Motor neuron (in vitro differentiated cells): ENCODE measurements at places on chromosomes 6 and 20.

DNA sequence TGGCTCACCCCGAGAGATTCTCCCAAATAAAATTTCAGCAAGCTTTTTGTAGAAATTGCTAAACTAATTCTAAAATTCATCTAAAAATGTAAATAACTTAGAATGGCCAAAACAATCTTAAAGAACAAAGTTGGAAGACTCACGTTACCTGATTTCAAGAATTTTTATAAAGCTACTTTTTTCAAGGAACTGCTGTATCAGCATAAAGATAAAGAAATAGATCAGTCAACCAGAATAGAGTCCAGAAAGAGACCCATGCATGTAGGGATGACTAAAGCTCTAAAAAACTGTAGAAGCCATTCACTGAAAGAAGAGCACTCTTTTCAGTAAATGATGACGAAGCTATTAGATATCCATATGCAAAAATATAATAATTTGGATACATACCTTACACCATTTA lies 652.1 kb downstream of the TBC1D32 start:
- ATAC-seq = no peak

DNA sequence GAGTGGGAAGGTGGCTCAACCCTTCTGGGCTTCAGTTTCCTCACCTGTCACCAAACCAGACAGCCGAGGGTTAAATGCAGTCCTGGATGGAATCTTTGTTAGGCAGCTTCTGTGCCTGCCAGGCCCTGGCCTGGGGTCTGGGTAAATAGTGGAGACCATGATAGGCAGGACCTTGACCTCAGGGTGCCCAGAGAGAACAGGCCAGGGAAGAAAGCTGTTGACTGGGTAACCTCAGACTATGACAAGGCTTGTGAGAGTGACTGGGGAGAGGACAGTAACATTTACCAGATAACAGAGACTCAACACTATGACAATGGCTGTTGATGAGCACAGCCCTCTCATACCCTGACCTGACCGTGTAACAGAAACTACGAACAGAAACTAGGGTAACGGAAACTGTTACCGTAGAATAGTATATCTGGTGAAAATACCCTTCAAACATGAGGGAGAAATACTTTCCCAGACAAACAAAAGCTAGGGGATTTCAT lies 218.3 kb downstream of the PREX1 start:
- ATAC-seq = no peak

GRCh38 chr6:37103169-37104039 lies 66.5 kb upstream of the PIM1 start:
- ATAC-seq = peak; percentile 2

DNA sequence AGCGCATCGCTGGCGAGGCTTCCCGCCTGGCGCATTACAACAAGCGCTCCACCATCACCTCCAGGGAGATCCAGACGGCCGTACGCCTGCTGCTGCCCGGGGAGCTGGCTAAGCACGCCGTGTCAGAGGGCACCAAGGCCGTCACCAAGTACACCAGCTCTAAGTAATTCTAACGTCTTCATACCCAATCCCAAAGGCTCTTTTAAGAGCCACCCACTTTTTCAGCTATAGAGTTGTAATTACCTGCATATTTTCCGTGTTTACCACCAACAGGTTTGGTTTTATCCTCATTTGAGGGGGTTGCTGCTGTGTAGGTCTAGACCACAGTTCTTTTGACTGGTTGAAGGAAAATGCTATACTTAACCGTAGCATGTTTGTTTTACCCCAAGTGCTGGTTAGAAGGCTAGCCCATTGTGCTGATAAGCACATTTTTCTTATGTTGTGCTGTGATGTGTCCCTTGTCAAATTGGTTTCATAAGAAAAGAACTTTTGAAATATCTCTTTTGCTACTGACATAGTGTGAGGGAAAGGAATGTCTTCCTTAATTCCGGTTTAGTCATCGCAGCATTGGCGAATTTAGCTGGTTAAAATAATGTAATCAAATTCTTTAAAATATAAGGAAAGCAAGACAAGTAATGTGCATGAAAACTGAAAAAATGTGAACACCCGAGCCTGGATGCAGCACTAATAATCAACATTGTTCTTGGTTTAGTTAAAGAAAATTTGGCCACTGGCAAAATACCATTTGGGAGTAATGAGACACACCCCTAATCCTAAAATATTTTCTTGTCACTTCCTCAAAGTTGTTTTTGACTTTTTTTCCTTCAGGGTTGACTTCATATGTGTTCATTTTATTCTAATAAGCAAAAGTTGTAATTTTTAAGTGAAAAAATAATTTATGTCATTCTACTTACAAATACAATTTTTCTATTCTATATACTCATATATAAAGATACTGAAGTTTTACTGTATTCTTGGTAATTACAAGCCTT lies 112.8 kb downstream of the HFE start:
- ATAC-seq = peak; percentile 3

DNA sequence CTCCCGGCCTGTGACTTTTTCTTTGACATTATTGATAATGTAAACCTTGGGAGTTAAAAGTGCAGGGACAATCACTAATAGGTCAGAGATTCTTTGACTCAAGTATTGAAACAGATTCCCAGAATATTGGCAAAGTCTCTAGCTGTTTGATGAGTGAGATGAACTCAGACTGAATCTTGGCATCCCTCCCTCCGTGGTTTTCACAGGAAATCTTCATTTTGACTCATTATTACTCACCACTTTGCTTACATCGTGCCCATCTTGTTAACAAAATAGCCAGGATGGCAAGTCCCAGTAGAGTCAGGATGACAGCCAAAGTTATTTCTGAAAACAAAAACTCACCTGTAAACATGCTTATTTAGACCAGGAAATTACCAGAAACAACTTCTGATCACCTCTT lies 2.0 kb downstream of the TSBP1 start:
- ATAC-seq = no peak

DNA sequence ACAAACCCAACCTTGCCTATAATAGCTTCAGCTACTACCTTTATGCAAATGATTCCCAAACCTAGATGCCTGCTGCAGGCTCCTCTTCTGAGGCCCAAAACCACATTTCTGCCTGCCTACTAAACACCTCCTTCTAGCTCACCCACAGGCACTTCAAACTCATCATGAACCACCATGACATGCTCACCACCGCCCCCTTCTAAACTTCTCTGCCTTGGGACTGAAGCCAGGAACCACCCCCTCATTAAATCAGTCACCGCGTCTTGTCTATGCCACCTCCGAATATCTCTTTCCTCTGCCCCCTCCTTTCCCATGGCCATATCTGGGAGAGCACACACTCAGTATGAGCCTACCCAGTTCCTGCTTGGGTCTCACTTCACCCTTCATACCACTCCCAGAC lies 101.2 kb downstream of the SNAP25 start:
- no peak for ATAC-seq

- no peak for ATAC-seq
Measured at GRCh38 chr6:31041372-31041974, 31.2 kb downstream of the MUC22 start.

GRCh38 chr20:44309763-44310663 lies 989 bp downstream of the FITM2 start:
- ATAC-seq = peak; percentile 52

DNA sequence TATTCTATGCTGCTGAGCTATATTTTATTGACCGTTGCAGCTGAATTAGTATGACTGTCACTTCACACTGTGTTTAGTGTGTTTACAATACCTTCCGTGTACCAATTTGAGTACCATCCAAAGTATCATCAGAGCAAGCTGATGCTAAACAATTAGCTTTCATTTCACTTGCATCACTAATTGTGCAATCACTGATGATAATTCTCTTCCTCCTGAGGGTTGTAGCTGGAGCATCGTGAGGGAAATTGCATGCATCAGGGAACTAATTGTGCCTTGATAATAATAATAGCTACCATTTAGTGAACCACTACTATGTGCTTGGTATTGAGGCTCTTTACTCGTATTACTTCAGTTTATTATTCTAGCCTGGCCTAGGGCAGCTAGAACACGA lies 384.8 kb upstream of the SOX4 start:
- ATAC-seq = no peak

DNA sequence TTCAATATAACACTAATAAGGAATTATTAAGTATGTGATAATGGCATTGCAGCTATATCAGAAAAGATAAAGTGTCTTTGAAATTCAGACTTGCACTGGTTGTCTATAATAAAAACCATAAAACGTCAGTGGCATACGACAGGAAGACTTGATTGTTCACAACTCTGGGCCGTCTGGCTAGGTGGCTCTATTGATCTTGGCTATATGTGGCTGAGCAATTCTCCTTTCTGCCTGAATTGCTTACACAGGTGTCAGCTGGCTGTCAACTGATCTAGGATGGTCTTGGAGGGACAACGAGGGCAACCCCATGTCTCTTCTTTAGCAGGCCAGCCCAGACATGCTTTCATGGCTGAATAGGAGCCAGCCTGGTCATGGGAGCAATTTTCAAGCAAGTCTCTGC lies 359.1 kb downstream of the QKI start:
- ATAC-seq = no peak

- no peak for ATAC-seq
Measured at GRCh38 chr6:127298475-127298874, 31.8 kb downstream of the RNF146 start.

DNA sequence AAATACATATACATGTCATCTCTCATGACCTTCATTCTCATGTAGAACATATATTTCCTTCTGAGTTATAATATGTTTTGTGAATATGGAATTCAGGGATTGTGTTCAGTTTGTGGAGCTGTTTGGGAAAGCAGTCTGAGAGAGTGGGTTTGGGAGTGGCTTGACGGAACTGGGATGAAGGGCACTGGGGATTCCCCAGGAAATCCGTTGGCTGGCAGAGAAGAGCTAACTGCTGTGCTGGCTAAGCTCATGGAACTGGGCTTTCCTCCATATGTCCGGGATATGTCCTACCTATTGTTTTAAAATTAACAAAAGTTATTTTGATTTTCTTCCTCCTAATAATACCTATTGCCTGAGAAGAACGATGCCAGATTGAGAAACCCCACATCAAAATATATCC lies 359.5 kb upstream of the FLRT3 start:
- ATAC-seq = no peak

- ATAC-seq = no peak
Measured at GRCh38 chr6:145544514-145544913, 190.8 kb downstream of the EPM2A start.

DNA sequence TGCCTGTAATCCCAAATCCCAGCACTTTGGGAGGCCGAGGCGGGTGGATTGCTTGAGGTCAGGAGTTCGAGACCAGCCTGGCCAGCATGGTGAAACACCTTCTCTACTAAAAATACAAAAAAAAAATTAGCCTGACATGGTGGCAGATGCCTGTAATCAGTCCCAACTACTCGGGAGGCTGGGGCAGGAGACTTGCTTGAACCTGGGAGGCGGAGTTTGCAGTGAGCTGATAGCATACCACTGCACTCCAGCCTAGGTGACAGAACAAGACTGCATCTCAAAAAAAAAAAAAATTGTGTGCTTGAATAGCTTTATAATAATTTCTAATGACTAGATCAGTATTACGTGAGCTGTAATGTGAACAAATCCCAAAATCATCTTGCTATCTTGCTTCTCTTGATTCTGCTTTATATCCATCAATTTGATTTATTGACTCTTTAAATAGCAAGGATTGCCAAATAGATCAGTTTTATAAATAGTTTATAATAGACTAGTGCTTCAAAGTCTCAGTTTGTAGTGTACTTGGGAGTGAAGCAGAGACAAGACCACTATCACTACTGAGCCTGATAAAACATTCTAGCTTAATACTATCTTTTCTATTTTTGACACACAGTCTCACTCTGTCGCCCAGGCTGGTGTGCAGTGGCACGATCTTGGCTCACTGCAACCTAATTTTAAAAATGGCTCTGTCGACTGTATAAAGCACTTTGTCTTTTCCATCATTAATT lies 7.1 kb downstream of the AMD1 start:
- ATAC-seq = no peak

- no peak for ATAC-seq
Measured at GRCh38 chr6:87653074-87653962, 48.7 kb downstream of the AKIRIN2 start.

DNA sequence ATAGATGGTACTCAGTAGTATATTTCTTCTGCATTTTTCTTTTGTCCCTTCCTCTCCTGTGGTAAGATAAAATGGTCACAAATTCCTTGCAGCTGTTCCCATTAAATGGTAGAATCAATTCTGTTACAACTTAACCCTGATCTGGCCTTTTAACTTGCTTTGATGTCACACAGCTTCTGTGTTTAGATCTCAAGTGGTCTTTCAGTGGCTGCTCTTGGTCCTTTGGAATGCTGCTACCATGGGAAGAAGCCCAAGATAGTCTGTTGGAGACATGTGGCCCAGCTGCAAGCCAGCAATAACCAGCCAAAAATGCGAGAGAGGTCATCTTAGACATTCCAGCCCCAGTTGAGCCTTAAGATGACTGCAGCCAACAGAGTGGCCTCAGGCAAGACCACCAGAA lies 429.7 kb downstream of the KIF16B start:
- ATAC-seq = no peak

- ATAC-seq = no peak
Measured at GRCh38 chr20:63517376-63518309, 2.9 kb upstream of the PPDPF start.

DNA sequence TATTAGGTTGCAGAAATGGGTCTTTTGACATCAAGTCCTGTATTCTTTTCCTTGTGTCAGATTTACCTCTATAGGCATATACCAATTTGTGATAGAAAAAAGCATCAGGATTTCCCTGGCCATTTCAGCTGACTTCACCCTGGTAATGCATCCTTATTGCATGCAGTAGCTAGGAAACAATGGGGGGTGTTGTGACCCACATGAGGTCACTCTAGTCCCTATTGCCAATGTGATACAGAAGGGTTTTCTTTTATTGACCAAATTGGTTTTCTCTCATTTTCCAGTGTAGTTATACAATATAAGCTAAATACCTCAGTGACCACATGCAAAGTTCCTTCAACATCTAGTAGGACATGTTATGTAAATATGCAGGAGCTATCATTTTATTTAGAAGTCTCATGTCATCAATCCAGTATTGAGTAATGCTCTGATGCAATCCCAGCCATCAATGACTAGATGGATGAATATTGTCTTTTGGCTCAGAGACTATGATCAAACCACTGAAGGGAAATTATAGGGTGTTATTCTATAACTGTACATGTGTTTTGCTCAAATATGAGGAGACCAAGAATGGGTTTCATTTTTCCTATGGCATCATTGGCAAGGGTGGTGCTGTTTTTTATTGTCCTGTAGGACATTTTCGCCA lies 177.7 kb downstream of the KLHL32 start:
- no peak for ATAC-seq

- ATAC-seq = no peak
Measured at GRCh38 chr20:38209054-38209675, 44.1 kb upstream of the TGM2 start.

DNA sequence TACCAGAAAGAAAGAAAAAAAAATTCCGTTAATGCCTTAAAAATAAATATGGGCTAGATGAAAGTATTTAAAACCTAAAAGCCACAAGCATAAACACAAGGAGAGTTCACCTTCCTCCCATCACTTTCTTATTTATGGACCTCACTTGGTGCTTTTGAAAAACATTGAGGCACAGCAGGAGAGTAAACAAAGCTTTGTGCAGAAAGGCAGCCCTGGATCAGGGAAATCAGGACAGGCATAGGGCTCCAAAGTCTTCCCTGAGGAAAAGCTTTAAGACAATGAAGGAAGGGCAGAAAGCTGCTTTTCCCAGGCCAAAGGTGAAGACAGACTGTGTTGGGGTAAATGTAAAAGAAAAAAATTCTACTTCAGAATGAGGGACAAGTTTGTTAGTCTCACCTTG lies 207.9 kb downstream of the CLVS2 start:
- ATAC-seq = no peak
